ENCODE measurements at places on chromosomes 1 and 21. TPM values are rescaled to one million over a fixed set of nuclear protein-coding genes. Genes with fewer than 3 reads are reported as not detected.

PARS2 gene
- total RNA-seq, result 3.6 TPM

ACTL8 gene
- not detected for total RNA-seq

FLG2 gene
- total RNA-seq, result not detected

TCHH gene
- not detected for total RNA-seq

HCRTR1 gene
- total RNA-seq, result not detected

CLCA1 gene
- total RNA-seq, result 0.15 TPM

TDRD5 gene
- total RNA-seq, result not detected

RAB3B gene
- 29.5 TPM for total RNA-seq

RGS1 gene
- total RNA-seq, result not detected

Measured in smooth muscle cell of trachea (primary cell).